ENCODE measurements at places on chromosomes 3 and 15.

DNA sequence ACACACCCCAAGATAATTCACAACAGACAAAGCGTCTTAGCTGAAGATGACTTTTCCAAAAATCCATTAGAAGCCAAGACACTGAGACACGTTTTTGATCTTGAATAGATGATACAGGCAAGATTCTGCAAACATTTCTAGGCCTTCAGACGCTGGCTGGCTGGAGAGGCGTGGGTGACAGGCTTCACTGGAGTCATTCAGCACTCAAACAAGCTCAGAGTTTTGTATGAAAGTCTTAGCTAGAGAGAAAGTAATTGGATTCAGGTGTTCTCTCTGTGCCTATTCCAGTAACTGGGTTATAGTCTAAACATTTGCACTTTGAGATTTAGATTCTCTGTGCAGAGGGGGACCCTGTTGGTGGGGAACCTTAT, 147.7 kb upstream of the BHLHE40 start:
- DNase-seq, result no peak

- no peak for DNase-seq
Measured at GRCh38 chr3:63069806-63070475, 194.7 kb upstream of the CADPS start.

DNA sequence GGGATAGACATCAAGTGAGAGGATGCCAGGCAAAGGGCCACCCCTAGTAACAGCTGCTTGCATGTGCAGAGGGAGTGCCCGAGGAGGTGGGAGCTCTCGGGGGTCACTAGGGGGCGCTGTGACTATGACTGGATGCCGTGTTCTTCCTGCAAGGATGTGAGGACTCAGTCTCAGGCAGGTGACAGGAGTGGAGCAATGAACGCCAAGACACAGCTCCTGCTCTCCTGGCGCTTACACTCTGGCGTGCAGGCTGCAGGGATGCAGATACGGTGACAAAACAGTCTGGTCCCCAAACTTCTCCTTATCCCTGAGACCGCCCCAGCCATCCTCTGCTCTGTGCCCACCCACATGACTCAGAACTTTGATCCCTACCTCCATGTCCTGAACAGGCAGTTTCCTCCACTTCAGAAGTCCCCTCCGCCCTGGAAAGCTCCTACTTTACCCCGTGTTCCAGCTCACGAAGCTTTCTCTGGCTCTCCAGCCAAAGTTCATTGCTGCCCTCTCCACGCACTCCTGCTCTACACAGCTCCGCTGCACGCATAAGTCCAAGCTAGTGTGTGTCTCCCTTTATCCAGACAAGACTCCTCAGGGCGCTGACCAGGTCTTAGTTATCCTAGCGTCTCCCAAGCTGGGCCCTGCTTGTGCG, 14.7 kb downstream of the RHOV start:
- peak; percentile 74 for DNase-seq

GRCh38 chr3:46824211-46824970, 38.9 kb downstream of the MYL3 start:
- no peak for DNase-seq

DNA sequence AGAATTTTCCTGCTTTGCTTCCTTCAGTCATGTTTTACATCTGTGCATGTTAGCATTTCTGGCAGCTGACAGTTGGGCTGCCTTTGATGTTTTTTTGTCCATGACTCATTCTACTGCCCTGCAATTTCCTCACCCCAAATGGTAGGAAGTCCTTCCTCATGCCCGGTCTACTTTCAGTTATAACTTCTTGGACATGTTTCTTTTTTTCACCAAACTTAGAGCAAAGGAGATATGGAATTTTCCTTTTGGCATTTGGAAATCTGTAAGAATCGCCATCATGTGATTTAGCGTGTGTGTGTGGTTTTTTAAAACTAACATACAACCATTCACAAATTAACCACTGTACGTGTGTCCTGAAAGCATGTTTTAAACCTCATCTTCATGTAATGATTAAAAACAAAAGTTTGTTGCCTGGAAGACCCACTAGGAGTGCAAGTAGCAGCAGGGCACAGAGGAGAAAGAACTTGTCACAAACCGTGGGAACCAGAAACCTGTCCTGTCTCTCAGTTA, 430.7 kb upstream of the CFAP20DC start:
- no peak for DNase-seq

GRCh38 chr15:64048781-64049460, 2.6 kb upstream of the DAPK2 start:
- no peak for DNase-seq
